ENCODE measurements at places on chromosomes 3 and 15. TPM values are rescaled to one million over a fixed set of nuclear protein-coding genes. Genes with fewer than 3 reads are reported as not detected.

WDR72 gene
- total RNA-seq, result not detected

- DNase-seq, result no peak
Measured at GRCh38 chr3:156389449-156389950, 165.4 kb downstream of the SSR3 start.

HTR3C gene
- total RNA-seq, result not detected

- DNase-seq, result no peak
Measured at GRCh38 chr3:51747840-51748239, 31.2 kb downstream of the IQCF6 start.

GRCh38 chr3:113261626-113262303 is 50.4 kb downstream of the BOC start:
- DNase-seq, result no peak

DNA sequence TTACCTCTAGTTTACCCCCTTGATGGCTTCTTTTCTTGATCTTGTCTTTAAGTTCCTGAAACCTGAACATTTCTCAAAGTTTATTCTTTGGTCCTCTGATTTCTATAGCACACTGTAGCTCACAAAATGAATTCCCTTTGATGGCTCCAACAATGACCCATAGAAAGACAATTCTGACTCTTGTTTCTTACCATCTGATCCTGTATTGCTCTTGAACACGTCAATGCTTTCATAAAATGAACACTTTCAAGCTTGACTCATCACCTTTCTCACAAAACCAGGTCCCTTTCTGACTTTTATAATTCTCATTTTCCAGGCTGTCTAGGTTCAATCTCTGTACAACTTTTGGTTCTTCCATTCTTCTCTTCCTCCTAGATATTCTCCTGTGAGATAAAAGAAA is 5.7 kb upstream of the GAP43 start:
- DNase-seq, result no peak

SEMA5B gene
- not detected for total RNA-seq

- no peak for DNase-seq
Measured at GRCh38 chr15:88678755-88679154, 39.9 kb downstream of the ISG20 start.

DNA sequence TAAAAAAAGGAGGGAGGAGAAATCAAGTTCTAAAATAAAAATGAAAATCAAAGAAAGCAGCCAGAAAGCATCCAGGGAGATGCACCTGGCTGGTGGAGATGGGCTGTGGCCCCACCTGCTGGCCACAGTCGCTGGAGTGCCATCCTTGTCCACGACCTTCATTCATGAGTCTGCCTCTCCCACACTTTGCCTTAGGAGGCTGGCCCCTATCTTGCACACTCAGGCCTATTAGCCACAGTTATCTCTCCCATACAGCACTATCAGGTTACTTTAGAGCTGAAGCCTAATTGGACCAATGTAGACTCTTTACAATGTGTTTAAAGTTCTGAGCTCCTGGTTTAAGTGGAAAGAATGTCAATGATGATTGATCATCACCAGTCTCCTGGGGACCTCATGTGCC is 392.0 kb upstream of the RORA start:
- DNase-seq, result no peak

GRCh38 chr15:70714015-70714414 is 49.3 kb downstream of the UACA start:
- no peak for DNase-seq

DNA sequence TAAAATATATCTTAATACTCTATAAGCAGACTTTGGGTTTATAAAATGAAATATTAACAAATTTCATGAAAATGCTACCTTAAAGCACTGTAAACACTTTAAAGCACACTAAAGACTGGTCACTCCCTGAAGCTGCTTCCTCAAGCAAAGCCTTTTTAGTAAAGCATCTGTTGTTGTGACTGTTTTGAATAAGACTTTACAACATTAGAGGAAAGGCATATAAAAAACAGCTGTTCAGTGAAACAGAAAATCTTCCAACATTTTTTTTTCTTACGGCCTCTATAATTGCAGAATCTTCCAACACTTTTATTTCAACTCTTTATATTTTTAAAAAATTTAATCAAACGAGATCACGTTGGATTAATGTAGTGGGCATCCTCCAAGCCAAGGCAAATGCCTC is 48.1 kb downstream of the GRK7 start:
- no peak for DNase-seq

DNA sequence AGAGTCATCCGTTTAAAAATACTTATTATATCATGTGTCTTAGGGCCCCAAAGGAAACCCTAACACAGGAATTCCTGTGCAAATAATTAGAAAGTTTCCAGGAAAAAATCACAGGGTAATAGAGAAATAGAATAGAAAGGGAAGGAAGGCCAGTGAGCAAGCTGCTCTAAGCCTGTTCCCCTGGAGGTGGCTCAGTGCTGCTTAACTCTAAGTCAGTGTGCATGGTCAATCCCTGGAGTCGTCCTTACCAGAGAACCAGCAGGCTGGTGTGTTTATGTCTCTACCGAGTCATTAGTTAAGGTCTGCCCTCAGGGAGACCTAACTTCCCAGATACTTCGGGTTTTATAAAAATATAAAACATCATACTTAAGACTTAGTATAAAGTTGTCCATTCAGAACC is 21.0 kb upstream of the MCF2L2 start:
- no peak for DNase-seq

ECE2 gene
- total RNA-seq, result not detected

XCR1 gene
- not detected for total RNA-seq

GRCh38 chr3:195102609-195103467 is 168.1 kb downstream of the XXYLT1 start:
- peak; percentile 93 for DNase-seq

CDHR4 gene
- total RNA-seq, result not detected

DNAJC19 gene
- total RNA-seq, result 35.4 TPM

GRCh38 chr15:25787381-25787780 is 75.7 kb downstream of the ATP10A start:
- DNase-seq, result no peak

DNA sequence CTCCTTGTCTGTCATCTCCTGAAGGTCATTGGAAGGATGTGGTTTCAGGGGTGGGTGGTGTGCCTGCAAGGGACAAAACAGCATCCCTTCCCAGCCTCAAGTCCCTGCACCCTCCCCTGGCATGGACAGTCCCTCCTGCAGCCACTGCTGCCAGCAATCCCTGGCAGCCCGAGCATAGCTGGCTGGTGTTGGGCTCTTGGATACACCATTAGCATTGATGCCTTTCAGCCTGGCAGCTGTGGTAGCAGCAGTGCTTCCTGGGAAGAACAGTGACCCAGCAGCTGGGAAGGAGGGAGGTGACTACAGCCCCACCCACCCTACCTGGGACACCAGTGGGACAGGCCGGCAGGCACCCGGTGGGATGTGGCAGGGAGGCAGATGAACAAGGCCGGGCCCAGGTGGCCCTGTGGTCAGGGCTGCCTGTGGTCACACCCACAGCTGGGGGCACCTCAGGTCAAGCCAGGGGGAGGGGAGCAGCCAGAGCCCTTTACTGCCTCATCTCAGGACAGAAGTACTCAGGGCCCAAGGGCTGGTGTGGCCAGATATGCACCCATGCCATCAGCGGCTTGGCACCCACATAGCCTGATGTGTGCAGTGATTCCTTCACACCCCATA is 32.9 kb upstream of the TMEM115 start:
- no peak for DNase-seq

- DNase-seq, result no peak
Measured at GRCh38 chr15:63973212-63974009, 72.9 kb downstream of the DAPK2 start.

GRCh38 chr3:55089211-55089610 is 161.4 kb upstream of the LRTM1 start:
- no peak for DNase-seq

- DNase-seq, result no peak
Measured at GRCh38 chr3:72515941-72516340, 332.3 kb downstream of the SHQ1 start.

BRK1 gene
- 170 TPM for total RNA-seq

CCDC50 gene
- 221 TPM for total RNA-seq

FAM107A gene
- 9.6 TPM for total RNA-seq

DNA sequence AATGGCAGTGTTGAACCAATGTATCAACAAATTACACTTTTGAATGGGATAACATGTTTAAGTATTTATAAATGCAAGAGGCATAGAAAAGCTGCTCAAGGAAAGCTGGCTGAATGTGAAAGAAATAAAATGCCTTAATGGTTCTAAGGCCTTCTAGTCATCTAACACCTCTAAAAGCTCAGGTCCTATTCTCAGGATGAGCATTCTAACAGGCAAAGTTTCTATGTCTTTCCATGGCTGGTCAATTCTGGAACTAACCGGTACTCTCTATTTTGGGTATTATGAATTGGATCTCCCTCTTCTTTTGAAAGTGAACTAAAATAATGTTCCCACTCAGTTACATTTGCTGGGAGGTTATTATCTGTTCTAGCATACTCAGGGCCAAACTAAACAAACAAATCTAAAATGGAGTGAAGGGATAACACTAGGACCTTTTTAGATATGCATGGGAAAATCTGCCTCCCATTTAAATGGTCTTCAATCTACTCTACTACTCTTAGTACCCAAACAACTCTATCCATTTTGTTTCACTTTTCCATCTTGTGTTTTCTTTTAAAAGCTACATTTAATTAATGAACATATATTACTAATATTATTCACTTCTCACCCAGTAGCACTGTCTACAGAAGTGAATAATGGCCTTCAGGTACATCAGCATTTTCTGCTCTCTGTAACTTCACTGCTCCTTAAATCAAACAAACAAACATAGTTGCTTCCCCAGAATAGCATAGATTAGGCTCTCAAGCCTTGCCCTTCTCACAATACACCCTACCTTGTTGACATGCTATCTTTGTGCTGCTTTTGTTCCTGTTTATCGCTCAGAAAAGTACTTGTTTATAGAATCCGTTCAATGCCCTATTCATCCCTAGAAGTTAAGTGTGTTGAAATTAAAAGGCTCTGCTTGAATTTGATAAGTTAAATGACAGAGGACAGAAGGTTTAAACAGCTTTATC is 46.4 kb downstream of the CBLB start:
- DNase-seq, result no peak

GRCh38 chr3:123397921-123398785 is 50.7 kb downstream of the ADCY5 start:
- DNase-seq, result no peak

DNA sequence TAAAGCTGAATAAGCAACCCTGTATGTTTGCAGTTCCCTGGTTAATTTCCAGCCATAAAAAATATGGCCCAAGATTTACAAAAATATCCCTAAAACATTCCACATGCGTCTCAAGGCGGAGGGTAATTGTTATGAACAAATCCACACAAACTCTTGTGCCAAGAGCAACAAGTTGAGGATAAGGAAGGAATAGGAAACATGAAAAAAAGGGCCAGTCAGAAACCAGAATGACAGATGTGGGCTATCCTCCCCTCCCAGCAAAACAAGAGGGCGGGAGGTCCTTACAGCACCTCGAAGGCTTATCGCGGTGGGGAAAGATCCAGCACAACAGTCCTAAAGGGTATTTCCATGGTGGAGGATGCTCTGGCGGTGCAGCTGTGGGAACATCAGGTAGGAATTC is 155.6 kb upstream of the HES1 start:
- DNase-seq, result peak; percentile 49

MUSTN1 gene
- not detected for total RNA-seq

GRCh38 chr3:128409624-128410581 is 56.8 kb downstream of the DNAJB8 start:
- DNase-seq, result no peak

DPH6 gene
- total RNA-seq, result 10.0 TPM

CNTN3 gene
- total RNA-seq, result 1.8 TPM

KCNMB3 gene
- 0.46 TPM for total RNA-seq

DNA sequence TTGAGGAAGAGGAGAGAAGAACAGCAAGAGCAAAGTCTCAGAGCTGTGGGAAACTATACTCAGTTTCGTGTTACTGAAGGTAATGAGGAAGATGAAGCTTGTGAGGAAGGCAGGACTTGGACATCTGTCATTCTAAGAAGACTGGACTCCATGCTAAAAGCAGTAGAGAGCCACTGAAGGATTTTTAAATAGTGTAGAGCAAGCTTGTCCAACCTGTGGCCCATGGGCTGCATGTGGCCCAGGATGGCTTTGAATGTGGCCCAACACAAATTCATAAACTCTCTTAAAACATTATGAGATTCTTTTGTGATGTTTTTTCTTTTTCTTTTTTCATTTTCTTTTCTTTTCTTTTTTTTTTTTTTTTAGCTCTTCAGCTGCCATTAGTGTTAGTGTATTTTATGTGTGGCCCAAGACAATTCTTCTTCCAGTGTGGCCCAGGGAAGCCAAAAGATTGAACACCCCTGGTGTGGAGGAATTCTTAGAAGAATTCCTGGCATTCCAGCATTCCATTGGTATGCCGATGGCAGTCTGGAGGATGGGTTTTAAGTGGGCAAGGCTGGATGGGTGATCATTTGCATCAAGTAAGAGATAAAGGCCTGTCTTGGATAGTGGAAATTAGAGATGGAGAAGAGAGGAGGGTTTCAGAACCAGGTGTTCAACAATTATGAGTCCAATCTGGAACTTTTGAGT is 6.9 kb upstream of the NFKBIZ start:
- DNase-seq, result no peak

DNA sequence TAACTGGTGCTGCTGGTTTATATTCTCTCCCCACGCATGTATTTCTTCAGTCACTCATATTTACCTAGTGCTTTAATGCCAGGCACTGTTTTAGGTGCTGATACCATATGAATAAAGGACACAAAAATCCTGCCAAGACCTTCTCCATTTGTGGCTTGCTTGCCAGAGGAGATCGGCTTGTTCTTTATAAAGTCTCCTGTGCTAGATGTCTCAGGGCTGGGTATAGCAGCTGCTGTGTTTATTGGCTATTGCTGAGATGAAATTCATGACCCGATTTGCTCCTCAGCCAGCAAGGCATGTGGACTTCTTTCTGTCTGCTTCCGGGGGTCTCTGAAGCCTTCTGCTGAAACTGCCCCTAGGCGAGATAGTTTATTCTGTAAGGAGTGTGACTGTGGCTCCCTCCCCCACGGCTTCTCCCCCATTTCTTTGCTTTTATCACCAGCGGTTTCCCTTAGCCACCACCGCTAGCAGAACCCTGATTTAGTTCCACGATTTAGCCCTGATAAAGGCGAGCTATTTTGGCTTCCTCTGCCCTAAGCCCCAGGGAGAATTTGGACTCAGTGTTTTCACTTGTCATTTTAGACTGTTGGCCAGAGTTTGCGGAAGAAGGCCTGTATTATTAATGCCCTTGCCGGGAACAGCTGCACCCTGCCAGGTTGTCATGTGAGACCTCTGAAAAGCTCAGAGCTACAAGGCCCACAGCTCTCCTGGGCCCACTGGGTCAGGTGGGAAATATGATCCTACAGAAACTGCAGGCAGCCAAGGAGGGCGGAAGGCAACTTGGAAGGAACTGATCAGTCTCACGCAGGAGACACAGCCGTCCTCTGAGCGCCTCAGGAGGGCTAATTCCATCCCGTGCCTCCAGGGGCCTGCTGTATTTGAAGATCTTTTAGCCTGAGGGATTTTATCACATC is 46.8 kb downstream of the ST6GAL1 start:
- DNase-seq, result no peak

ZBED2 gene
- total RNA-seq, result not detected

DNA sequence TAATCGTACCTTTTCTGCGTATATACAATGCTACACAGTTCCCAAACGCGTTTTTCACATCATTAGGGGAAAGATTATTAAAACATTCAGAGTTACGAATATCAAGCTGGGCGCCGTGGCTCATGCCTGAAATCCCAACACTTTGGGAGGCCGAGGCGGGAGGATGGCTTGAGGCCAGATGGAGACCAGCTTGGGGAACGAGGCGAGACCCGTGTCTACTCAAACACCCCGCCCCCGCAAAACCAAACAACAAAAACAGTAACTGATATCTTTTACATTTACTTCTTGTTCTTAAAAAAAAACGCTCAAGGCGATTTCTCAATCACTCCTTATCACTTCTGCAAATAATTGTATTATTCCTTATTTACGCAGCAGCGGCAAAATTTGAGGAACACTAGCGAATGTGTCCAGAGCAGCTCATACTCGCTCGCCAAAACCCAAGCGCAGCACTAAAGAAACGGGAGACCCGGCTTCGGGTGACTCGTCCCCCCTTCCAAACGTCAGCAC is 1.2 kb downstream of the ZBTB11 start:
- DNase-seq, result no peak

Measured in pulmonary artery endothelial cell (primary cell).